ENCODE measurements at places on chromosomes 3 and 15. TPM values are rescaled to one million over a fixed set of nuclear protein-coding genes. Genes with fewer than 3 reads are reported as not detected.

DNA sequence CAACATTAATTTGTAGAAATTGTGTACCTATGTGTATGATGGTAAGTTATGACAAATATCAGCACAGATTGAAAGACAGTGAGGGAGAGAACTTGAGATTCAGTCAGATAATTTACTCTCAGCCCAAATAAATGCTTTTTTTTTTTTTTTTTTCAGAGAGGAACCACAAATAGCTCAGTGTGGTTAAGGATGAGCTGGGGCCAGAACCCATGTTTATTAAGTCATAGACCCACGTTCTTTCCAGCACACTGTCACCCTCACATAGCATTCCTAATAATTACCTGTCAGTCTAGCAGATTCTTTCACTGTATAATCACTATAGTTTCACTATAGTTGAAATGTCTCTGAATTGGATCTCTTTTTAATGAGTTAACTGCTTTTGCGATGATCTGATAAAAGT is 246.1 kb downstream of the ZIC1 start:
- DNase-seq, result no peak

- no peak for DNase-seq
These were observed 206.6 kb downstream of the FOXP1 start for GRCh38 chr3:71376911-71377310.

The TJP1 gene
- polyA plus RNA-seq, result 153 TPM

The FBXO40 gene
- polyA plus RNA-seq, result 0.03 TPM

The C2CD4A gene
- polyA plus RNA-seq, result 0.38 TPM
